Activated CD8-positive, alpha-beta T cell treated with anti-CD3 and anti-CD28 coated beads for 36 hours (primary cell): ENCODE measurements at places on chromosomes 4 and X. TPM values are rescaled to one million over a fixed set of nuclear protein-coding genes. Genes with fewer than 3 reads are reported as not detected.

- DNase-seq = no peak
These were observed 71.6 kb downstream of the NEK1 start for GRCh38 chr4:169540774-169541173.

The GSX2 gene
- total RNA-seq = not detected

DNA sequence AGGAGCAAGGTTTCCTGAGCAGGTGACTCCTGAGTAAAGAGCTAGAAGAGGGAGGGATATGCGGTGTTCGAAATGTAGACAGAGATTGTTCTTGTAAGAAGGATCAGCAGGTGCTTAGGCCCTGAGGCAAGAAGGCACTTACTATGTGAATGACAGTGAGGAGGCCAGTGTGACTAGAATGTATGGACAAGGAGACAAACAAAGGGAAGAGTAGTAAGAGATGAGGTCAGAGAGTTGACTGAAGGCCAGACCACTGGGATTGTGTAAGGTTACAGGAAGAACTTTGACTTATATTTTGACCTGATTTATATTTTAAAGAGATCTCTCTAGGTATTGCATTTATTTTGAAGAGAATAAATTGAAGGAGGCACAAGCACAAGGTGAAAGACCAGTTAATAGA lies 118.4 kb upstream of the ENPEP start:
- DNase-seq = no peak

GRCh38 chr4:55539658-55540057 lies 7.1 kb downstream of the CLOCK start:
- no peak for DNase-seq
